ENCODE measurements at places on chromosomes 2 and 18. TPM values are rescaled to one million over a fixed set of nuclear protein-coding genes. Genes with fewer than 3 reads are reported as not detected.

The CDKL4 gene
- 3.7 TPM for total RNA-seq

The MDH1B gene
- 2.3 TPM for total RNA-seq

The ITPRIPL1 gene
- total RNA-seq = 2.6 TPM

The ASPRV1 gene
- total RNA-seq = 0.54 TPM

The FBXO36 gene
- total RNA-seq = 6.5 TPM

The UGT1A5 gene
- not detected for total RNA-seq

The RGPD5 gene
- 61.6 TPM for total RNA-seq

The TMEM37 gene
- total RNA-seq = 0.76 TPM

The ZNF892 gene
- total RNA-seq = 8.2 TPM

The MPP4 gene
- 2.2 TPM for total RNA-seq

The CD207 gene
- not detected for total RNA-seq

The TFCP2L1 gene
- total RNA-seq = under 0.01 TPM

The MSTN gene
- total RNA-seq = 0.32 TPM

The REG1B gene
- not detected for total RNA-seq

The TCF23 gene
- under 0.01 TPM for total RNA-seq

The ALK gene
- total RNA-seq = not detected

The CFAP221 gene
- total RNA-seq = 12.2 TPM

The ELAC1 gene
- 8.4 TPM for total RNA-seq

The FN1 gene
- 3,432 TPM for total RNA-seq

The DAW1 gene
- total RNA-seq = 0.13 TPM

The ABCA12 gene
- total RNA-seq = under 0.01 TPM

The PLGLB2 gene
- total RNA-seq = 2.6 TPM

The FNDC4 gene
- total RNA-seq = 25.1 TPM

The ANKRD62 gene
- not detected for total RNA-seq

The STAT4 gene
- total RNA-seq = 21.4 TPM

The IGFBP2 gene
- total RNA-seq = 13.5 TPM

The ZNF385B gene
- total RNA-seq = 13.5 TPM

The MC5R gene
- not detected for total RNA-seq

The AQP12B gene
- total RNA-seq = not detected

The CSRNP3 gene
- 0.13 TPM for total RNA-seq

The CUL3 gene
- total RNA-seq = 73.0 TPM

The SP100 gene
- 157 TPM for total RNA-seq

The MAPRE3 gene
- 5.8 TPM for total RNA-seq

The CHRND gene
- not detected for total RNA-seq

The CYP27A1 gene
- total RNA-seq = 54.0 TPM

The GPR45 gene
- total RNA-seq = not detected

The DNAJC5G gene
- not detected for total RNA-seq

The TNFAIP6 gene
- 572 TPM for total RNA-seq

The TDRD15 gene
- total RNA-seq = under 0.01 TPM
